ENCODE measurements at places on chromosomes 7 and 10.

GRCh38 chr7:116809636-116810266, 52.6 kb upstream of the CAPZA2 start:
- DNase-seq: peak; percentile 48

DNA sequence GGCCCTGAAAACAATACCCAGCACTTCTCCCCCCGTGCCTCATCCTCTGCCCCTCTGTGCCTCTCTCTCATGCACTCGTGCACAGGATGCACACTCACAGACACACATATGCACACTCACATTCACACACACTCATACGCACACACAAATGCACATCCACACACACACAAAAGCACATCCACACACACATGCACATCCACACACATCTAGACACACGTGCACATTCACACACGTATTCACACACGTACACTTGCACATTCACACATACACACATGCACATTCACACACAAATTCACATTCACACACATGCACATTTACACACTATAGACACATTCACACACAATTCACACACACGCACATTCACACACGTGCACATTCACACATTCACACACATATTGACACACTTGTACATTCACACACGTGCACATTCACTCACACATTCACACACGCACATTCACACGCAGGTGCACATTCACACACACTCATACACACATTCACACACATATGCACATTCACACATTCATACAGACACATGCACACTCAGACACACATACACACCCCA, 19.2 kb downstream of the SHH start:
- no peak for DNase-seq

DNA sequence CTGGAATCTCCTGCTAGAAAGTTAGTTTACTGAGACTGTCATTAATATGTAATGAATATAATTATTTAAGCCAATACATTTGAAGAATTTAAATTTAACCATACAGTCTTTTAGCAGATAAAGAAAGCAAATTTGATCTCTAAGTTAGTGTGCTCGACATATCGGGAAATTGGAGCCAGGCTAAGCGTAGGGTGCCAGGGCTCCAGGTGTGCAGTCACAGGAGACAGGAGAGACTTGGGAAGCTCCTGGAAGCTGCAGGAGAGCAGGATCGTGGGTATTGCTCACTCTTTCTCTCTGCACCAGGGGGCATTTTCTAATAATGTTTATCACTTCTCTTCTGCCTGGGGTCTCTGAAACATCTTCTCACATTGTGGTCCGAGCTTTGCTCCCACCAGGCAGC, 342.0 kb upstream of the ANKRD30A start:
- DNase-seq: no peak

DNA sequence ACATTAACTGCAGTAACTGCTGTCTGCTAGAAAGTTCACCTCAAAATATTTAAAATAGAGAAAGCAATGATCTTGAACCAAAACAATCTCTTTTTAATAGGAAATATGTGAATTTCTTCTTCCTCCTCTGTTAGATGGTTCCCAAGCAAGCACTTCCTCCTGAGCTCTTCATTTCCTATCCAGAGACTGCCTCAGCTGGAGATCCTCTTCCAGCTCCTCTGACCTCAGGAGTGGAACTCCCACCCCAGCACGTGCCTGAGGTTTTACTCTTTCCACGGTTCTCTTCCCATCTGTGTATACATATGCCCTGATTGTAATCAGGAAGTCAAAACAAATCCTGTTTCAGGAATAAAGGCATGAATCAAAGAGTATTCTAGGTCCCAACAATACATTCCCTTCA, 5.6 kb downstream of the DENND11 start:
- DNase-seq: no peak
